ENCODE measurements at places on chromosomes 12 and 14. TPM values are rescaled to one million over a fixed set of nuclear protein-coding genes. Genes with fewer than 3 reads are reported as not detected.

- no peak for DNase-seq
Observed at GRCh38 chr14:81337073-81337472, 63.1 kb downstream of the STON2 start.

DNA sequence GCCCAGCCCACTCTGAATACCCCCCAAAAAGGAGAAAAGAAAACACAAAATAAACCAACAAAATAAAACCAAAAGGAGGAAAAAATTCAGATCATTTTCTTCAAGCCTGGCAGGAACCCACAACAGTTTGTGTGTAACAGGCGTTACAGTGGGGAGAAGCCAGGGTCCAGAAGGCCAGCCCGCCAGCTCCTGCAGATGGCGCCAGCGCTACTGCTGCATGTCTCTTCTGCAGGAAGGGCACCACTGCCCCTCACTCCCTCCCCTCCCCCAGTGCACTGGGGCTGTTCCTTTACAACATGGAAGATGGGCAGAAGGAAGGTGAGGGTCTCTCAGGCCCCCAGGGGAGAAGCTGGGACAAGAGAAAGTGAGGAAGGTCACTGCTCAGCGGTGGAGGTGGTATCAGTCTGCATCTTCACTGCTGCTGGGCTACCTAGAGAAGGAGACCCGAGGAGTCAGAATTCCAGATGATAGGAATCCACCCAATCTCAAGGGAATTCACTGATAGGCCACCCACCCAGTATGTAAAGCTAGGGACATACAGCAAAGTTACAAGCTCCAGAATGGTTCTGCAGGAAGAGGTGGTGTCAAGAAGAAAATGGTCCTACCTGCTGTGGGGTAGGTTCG is 2.3 kb upstream of the NOP2 start:
- DNase-seq, result peak; percentile 69

DNA sequence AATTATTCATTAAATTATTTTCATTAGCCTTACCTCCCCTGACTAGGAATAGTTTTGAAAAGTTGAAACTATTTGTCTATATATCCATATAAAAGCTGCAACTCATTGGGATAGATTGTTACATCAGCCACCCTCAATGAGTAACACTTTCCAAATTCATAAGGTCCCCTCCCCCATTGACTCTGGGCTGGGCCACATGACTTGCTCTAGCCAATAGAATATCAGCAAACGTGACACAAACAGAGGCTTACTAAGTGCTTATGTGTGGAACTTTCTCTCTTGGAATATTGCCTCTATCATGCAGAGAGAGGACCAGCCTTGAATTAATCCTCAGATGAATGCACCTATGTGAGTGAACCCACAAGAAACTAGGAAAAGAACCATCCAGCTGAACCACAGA is 213.7 kb downstream of the CCDC59 start:
- DNase-seq, result no peak

The CLEC2A gene
- not detected for total RNA-seq

The HIGD1C gene
- not detected for total RNA-seq

DNA sequence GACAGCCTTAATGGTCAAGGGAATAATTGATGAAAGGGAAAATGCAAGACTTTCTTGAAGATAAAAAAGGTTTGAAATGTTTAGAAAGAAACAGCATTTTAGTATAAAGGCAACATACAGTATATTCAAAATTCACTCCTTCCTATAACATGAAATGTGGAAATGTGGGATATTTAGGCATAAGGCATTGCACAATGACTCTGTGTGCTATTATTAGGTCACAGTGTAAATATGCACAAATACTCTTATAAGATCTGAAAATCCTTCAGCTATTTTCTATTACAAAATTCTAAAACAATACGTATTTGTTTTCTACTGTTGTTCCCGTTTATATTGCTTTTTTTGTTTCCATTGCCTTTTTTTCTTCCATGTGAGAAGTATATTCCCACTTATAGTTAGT is 127.7 kb downstream of the SLC16A7 start:
- DNase-seq, result no peak

The CLEC4D gene
- not detected for total RNA-seq

GRCh38 chr14:75389679-75390078 is 38.1 kb upstream of the JDP2 start:
- DNase-seq, result no peak

DNA sequence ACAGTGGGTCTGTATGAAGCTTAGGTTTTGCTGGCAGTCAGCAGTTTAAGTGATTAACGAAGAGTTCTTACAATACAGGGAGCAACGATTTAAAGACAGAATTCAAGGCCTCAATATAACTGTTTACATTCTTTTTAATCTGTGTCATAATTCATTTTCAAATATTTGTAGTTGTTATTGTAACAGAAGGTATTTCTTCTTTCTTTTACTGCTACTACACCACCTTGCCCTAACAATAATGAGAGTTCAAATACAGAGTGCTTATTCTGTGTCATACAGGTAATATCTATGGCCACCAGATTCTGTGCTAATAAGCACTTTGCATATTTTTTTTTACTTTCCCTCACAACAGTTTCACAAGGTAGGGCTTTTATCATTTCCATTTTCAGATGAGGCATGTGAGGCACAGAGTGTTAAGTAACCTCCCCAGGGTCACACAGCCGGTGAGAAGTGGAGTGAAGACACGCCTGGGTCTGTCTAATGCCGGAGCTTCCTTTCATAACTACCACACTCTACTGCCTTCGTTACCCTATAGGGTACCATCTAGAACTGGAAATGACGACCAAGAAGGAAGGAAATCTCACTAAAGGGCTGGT is 81.9 kb downstream of the PELI2 start:
- no peak for DNase-seq

The GPR68 gene
- 2.0 TPM for total RNA-seq

The ARHGEF40 gene
- total RNA-seq, result 10.0 TPM

DNA sequence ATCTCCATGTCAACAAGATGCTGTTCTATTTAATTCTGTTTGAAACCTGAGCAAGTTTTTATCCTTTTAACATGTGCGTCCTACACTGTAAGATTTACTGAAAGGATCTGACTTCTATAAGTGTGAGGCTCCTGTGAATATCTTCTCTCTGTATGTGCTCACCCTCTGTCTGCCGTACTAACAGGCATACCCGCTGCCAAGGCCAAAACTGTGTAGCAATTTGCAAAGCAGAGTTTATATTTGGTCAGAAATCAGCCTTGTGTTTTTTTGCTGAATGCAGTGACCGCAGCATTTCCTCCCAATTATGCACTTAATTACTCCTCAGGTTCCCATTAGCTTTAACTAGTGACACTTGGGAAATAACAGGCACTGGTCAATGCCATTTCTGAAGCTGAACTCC is 12.3 kb downstream of the CHST11 start:
- no peak for DNase-seq

DNA sequence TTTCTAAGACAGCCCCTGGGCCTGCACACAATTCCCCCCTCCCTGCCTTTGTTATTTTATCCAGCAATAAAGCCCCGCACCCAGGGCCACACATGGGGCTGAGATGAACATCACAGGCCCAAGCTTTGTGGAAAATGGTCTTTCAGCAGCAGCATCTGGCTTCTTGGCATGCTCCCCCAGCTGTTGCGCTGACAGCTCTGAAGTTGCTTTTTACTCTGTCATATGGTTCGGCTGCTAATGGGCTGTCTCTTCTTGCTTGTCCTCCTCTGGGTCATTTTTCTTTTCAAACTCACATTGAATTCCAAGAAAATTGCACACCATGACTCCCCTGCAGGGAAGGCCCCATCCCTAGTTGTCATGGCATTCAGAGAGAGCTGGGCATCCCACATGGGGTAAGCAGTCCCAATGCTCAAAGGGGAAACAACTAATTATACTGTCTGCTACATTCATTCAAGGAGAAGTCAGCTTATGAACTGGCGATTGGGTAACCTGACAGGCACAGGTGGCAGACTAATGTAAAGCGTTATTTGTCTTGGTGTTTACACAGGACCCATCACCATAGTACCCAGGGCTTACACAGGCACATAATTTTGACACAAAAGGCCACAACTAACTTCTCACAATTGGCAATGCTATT is 74.0 kb upstream of the CDKN3 start:
- no peak for DNase-seq

GRCh38 chr12:98894412-98895085 is 249.5 kb downstream of the APAF1 start:
- no peak for DNase-seq

The ANO2 gene
- not detected for total RNA-seq

DNA sequence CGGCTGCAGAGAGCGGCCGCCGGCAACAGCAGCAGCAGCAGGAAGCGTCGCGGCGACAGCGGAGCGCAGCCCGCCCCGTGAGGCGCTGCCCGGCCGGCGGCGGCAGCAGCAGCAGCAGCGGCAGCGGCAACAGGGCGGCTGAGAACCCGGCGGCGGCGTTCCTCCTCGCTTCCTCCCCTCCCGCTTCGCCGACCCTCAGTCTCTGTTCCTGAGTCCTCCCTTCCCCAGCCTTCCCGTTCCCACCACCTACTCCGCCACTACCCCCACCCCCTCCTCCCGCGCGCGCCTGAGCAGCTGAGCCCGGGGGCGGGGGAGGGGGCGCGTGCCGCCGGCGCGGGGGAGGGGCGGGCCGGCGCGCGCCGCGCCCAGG is 310 bp downstream of the BICDL1 start:
- no peak for DNase-seq

- DNase-seq, result no peak
Observed at GRCh38 chr12:71431991-71432390, 7.6 kb upstream of the LGR5 start.

DNA sequence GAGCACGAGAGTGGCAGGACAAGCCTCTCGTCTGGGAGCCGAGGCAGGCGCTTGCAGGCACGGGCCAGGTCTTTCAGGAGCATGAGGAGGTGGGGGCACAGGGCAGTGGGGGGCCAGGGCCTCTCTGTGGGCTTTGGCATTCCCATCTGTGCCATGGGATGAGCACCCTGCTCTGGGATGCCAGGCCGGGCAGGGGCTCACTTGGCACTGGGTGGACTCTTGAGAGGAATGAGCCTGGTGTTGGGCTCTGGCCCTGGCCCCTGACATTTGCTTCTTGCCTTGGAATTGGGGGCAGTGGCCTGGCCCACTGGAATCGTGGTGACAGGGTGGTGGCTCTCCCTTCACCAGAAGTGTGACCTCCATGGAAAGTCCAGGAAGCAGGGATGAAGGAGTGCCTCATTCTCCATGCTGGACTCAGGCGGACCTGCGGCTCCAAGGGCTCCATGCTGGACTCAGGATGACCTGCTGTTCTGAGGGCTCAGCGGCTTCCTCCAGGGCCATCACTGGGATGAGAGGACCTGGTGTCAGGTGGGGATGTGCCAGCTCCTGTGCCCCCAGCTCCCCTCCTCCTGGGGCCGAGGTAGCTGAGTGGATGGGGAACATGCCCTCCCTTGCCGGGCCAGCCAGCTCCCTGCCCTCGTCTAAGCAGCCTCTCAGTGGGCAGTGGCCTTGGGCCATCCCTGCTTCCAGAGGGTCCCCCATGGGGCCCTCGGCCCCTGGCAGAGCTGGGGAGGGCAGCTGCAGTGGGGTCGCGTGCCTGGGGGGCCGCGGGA is 220.3 kb downstream of the KIF26A start:
- no peak for DNase-seq

- no peak for DNase-seq
Observed at GRCh38 chr12:12934556-12934955, 17.4 kb downstream of the GPRC5D start.

DNA sequence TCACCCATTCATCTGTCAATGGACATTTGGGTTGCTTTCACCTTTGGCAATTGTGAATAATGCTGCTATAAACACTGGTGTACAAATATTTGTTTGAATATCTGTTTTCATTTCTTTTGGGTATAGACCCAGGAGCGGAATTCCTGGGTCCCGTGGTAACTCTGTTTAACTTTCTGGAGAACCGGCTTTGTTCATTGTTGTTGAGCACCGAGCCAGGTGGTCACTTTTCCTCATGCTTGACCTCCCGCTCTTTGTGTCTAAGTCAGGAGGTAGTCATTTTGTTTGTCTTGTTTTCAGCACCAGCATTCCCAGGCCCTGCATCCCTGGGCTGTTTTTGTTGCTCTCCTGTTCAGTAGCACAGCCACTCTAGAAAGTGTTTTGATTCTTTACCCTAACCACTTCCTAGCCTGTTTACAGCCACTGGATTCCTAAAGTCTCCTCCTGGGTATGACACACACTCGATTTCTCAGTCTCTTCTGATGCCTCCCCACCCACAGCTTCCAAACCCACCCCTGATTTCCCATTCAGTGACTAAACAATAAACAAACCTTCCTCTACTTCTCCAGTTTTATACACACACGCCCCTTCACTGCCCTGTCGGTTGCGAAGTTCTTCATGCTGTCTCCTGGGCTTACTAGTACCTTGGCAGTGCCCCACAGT is 37.9 kb downstream of the B4GALNT3 start:
- no peak for DNase-seq

DNA sequence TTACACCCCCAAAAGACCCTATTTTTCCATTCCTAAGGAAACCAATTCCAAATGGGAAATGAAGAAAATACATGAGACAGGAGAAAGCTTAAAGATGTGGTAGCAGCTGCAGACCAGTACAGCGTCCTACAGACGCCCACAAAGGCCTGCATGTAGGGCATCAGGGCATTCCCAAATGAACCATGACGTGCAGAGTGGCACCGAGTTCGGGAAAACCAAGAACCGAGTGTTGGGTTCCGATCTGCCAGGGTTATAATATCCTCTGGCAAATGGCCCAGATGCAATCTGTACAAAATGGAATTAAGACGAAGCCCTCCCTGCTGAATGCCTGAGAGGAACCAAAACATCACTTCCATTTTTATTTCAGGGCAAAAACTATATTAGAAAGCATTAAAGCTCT is 34.4 kb upstream of the SELPLG start:
- no peak for DNase-seq

DNA sequence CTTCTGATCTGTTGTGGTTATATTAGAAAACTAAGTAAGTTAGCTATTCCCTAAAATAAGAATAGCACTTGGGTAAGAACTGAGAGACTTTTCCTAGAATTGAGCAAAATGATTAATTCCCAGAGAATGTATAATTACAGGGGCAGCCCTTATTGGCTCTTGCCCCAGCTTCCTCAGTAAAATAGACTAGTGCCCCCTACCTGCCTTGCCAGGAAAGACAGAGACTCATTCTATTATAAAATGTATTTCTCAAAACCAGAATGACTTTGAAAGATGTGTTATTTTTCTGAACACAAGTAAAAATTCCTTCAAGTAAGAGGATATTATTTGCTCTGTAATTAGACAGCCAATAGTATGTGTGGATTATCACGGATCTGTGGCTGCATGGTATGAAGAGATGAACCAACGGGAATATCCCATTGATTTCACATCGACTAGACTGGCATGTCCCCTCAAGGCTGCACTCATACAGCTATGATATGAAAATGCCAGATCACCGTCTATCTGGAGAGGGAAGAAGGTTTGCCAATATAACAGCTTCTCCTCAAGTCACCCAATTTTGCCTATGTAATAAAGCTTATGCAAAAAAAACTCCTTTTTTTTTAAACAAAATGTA is 7.4 kb upstream of the GLRX5 start:
- no peak for DNase-seq

- DNase-seq, result no peak
Observed at GRCh38 chr12:70648191-70648590, 11.0 kb upstream of the PTPRB start.

The KTN1 gene
- 153 TPM for total RNA-seq

The CTSG gene
- total RNA-seq, result not detected

The KLHL33 gene
- not detected for total RNA-seq

DNA sequence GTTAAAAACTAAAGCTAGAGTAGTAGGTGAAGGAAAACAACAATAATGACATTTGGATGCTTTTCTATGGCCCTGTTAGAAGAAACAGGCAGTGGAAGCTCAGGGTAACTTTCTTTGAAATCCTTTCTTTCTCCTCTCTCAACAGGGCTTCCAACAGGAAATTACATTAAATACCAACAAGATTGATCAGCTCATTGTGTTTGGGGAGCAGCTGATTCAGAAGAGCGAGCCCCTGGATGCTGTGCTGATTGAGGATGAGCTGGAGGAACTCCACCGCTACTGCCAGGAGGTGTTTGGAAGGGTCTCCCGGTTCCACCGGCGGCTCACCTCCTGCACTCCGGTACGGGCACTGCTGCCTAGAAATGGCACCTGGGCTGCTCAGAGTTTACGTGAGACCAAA is 81.5 kb downstream of the ESR2 start:
- no peak for DNase-seq

Data from MG63 (cell line).